ENCODE measurements at places on chromosomes 16 and 17. TPM values are rescaled to one million over a fixed set of nuclear protein-coding genes. Genes with fewer than 3 reads are reported as not detected.
A peak's percentile ranks its signal among the peaks of the same experiment; 100 is the strongest.

GRCh38 chr16:57471209-57471608 is 8.7 kb downstream of the POLR2C start:
- DNase-seq = no peak

Gene UTS2R
- total RNA-seq = not detected

GRCh38 chr16:73056921-73057290 is 9.0 kb upstream of the ZFHX3 start:
- DNase-seq = no peak

Gene GFAP
- 1.3 TPM for total RNA-seq

- no peak for DNase-seq
Observed at GRCh38 chr16:80341263-80341662, 199.5 kb upstream of the DYNLRB2 start.

DNA sequence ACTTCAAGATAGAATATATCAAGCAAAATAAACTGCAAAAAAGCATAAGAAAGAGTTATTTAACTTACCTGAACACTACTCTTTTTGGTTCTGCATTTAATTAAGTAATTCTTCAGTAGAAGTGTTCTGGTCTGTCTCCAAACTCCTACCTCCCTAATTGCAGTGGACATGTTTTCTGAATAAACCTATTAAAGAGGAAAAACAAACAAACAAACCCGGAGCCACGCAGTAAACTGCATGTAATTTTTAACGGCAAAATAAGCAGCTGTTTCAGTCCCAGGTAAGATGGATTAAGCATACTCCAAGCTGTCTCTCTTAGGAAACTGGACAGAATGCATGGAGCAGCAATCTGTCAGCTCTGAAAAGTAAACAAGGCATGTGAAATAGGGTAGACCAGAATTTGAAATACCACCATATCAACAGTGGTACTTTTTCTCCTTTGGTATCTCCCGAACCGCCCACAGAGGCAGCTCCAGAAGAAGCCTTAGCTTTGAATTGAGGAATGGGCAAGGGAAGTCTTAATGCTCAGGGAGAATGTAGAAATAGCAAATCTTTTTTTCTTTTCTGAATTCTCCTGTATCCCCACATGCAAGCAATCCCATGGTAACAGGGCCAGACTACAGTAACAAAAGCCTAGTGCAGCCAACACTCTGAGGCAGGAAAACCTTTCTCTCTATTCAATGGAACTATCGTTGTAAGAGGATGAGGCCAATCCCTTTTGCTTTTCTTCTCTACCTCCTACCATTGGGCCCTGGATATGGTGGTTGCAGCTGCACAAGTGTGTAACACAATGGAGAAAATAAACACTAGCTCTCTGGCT is 12.5 kb downstream of the ABCA5 start:
- DNase-seq = no peak

Gene NACA2
- total RNA-seq = not detected

GRCh38 chr17:76716146-76716838 is 5.5 kb upstream of the MXRA7 start:
- peak; percentile 65 for DNase-seq

Gene TBC1D3I
- 0.19 TPM for total RNA-seq

DNA sequence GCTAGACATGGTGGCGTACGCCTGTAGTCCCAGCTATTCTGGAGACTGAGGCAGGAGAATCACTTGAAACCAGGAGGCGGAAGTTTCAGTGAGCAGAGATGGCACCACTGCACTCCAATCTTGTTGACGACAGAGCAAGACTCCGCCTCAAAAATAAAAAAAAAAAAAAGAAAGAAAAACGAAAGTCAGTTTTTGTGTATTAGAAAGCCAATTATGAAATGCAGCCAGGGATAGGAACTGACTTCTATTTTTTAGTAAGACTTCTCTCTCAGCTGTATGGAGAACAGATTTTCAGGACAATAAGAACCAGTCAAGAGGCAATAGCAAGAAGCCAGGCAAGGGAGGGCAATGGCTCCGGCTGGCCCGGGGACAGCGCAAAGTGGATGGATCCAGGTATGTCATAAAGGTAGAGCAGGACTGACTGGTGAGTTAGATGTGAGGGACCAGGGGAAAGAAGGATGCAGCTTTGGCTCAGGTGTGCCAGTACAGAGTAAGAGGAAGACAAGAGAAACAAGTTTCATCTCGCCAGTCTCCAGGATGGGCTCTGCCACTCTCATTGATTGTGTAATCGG is 12.5 kb upstream of the CCL1 start:
- DNase-seq = peak; percentile 35

GRCh38 chr17:32158870-32159585 is 16.7 kb downstream of the RHOT1 start:
- DNase-seq = no peak

- DNase-seq = no peak
Observed at GRCh38 chr17:33334703-33335102, 41.6 kb upstream of the ASIC2 start.

Gene EFCAB13
- total RNA-seq = 5.6 TPM

DNA sequence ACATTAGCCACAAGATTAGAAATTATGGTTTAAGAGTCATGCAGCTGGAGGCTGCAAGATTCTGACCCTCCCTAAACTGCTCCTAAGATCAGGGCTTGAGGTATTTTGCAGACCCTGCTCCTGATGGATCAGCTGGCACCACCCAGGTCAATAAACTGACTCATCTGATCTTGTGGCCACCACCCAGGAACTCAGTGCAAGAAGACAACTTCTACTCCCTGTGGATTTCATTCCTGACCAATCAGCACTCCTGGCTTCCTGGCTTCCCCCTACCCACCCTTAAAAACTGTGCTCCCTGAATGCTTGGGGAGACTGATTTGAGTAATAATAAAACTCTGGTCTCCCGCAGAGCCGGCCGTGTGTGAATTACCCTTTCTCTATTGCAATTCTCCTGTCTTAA is 25.0 kb upstream of the MILR1 start:
- DNase-seq = no peak

- no peak for DNase-seq
Observed at GRCh38 chr17:75694536-75694935, 26.7 kb upstream of the ITGB4 start.

DNA sequence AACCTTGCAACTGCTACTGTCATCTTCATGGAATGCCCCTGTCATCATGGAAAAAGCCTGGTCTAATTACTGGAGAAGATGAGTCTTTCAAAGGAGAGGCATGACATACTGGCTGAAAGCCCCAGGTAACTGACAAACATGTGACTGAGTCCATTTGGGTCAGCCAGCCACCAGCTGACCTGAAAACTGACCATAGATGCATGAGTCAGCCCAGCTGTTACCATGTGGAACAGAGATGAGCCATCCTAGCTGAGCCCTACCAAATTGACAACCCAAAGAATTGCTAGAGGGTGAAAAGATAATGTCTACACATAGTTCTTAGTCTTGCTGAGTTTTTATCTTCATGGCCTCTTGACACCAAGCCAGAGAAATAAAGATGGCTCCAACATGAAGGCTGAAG is 311.8 kb downstream of the UTP18 start:
- DNase-seq = no peak

DNA sequence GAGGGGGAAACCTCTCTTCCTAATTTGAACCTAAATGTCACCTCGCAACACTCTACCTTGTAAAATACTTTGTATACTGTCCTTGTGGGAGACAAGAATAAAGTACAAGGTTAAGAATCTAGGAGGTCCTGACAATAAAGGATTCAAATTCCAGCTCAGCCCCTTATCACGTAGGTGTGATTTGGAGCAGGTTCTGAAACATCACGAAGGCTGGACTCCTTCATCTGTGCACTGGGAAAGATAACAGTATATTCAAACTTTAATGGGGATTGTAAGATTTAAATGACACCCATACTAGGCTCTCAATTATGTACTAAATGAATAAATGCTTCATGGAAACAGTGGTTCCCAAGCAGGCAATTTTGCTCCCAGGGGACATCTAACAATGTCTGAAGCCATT is 2.1 kb downstream of the TXNDC11 start:
- no peak for DNase-seq

Gene TPSB2
- total RNA-seq = 22.1 TPM

Gene KRT14
- 1.00 TPM for total RNA-seq

DNA sequence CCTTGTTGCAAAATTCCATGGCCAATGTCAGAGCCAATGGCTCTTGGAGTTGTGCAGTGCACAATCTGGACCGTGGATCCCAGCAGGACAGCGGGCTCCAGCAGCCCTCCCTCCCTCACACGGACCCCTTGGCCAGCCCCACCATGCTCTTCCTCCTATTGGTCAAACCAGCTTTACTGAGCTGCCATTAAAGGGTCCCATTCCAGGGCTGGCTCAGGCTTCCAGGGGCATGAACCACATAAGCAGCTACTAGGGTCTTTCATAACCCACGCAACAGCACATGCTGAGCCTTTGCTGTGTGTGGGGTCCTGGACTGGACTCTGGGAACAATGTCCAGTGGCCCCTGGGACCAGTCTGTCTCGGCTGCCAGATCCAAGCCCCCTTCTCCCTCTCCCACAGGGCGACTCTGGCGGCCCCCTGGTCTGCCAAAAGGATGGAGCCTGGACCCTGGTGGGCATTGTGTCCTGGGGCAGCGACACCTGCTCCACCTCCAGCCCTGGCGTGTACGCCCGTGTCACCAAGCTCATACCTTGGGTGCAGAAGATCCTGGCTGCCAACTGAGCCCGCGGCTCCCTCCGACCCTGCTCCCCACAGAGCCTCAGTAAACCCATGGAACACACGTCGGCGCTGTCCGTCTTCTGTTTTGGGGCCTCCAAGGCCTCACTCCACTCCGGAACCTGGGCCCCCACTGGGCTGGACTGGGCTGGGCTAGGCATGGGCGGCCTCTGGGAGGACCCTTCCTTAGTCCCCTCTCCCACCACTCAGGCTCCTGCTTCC is 5.7 kb downstream of the CTRB1 start:
- no peak for DNase-seq

Data from mesenteric fat pad (tissue), 1 donor.